ENCODE measurements at places on chromosomes 3 and 15.

DNA sequence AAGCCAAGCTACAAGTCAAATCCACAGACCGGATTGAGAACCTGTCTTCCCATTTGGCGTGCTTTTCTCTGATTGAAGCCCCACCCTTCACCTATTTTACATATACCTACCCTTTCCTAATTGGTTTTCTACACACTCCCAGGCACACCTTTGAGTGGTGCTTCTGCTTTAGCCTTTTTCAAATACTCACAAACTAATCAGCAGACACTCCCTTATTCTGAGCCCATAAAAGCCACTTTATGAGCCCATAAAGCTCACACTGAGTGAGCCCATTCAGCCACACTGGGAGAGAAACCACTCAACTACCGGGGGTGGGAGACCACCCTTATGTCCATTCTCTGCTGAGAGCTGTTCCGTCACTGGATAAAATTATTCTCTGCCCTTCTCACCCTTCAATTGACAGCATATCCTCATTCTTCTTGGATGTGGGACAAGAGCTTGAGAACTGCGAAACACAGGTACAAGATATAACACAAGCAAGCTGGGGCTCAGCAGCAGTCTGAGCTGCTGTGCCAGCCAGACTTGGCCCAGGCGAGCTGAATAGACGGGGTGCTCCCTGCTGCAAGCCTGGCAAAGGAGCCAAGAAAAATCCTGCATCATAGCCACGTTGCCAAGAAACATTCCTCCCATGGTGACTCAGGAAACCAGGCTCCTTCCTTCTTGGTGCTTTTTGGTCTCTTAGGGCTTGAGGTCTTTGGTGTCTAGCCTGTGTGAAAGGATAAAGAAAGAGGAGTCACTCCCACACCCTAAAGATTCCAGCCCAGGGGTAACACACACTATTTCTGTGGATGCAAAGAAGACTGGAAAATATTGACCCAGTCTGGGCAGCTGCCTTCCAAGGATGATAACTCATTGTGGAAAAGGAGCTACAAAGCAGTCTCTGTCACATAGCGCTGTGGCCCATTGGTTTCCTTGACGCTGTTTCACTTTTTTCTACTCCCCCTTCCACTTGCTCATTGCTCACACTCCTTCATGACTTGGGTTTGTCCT, 609.7 kb downstream of the MCTP2 start:
- DNase-seq, result no peak

- DNase-seq, result peak; percentile 39
These were observed 56.7 kb upstream of the UBE2Q2 start for GRCh38 chr15:75786575-75786947.

DNA sequence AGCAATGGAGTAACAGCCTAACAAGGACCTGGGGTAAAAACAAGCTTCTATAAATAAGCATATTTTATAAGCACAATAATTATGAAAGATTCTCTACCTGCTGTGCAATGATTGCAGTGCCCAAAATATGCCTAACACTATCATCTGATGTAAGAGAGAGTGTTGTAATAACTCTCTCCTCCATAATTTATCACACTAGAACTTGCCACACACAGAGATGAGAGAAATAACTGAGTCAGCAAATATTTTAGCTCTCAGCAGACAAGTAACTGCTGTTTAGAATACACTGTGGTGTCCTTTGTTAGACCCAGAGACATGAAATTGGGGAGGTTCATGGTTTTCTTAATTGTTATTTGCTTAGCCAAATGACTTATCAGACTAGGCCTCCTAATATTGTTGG, 105.3 kb upstream of the ACP3 start:
- no peak for DNase-seq

DNA sequence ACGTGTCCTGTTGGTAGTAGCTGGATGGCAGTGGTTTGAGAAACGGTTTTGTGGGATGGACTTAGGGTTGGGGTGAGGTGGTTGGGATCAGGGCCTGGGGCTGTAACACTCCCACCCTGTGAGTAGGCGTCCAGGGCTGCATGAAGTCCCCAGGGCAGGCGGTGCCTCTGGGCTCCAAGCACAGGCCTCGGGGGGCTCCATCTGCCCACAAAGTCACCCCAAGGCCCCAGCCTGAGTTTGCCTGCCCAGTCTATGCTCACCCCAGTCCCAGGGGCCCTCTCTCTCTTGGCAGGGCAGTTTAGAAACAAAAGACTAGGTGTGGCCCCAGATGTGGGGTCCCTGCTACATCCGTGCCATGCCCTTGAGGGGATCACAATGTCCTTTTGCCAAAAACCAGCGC, 86.9 kb upstream of the PRR23E start:
- DNase-seq, result no peak

DNA sequence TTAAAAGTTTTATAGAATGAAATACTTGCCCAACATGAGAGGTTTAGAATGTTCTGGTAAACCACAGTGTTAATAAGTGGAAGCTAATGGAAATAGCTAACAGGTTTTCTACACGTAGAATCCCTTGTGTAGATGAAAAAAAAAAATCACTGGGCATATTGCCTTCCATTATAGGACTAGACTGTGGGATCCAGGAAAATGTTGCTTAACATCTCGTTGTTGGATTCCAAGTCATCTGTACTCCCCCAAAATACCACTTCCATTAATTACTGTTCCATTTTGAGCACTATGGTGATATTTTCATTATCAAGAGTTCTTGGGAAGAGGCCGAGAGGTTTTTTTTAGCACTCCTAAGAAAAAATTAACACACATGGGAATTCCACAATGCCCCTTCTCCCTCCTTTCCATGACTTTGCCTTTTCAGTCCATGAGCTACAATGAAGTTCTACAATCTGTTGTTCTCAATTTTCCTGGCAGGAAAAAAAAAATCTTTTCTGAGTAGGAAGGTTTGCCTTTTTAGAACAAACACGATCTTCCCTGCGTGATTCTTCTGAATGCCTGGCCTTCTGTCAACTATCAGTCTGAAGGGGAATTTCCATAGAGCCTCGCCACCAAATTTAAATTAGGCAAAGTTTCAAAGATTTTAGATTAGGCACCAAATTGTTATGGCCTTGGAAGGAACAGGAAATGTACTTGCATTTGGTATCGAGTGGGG, 74.4 kb upstream of the CTDSPL start:
- DNase-seq, result no peak

- DNase-seq, result no peak
These were observed 17.9 kb downstream of the ARHGEF3 start for GRCh38 chr3:56783644-56784447.
